Ascending aorta (tissue), 2 donors: ENCODE measurements at places on chromosomes 2 and 18. TPM values are rescaled to one million over a fixed set of nuclear protein-coding genes. Genes with fewer than 3 reads are reported as not detected.

AQP12B gene
- not detected for total RNA-seq

CERKL gene
- not detected for total RNA-seq

METTL8 gene
- 6.7 TPM for total RNA-seq

- no peak for DNase-seq
Observed at GRCh38 chr2:43262951-43263350, 36.5 kb upstream of the ZFP36L2 start.

- no peak for DNase-seq
Observed at GRCh38 chr2:1739961-1740715, 4.2 kb downstream of the PXDN start.

DNA sequence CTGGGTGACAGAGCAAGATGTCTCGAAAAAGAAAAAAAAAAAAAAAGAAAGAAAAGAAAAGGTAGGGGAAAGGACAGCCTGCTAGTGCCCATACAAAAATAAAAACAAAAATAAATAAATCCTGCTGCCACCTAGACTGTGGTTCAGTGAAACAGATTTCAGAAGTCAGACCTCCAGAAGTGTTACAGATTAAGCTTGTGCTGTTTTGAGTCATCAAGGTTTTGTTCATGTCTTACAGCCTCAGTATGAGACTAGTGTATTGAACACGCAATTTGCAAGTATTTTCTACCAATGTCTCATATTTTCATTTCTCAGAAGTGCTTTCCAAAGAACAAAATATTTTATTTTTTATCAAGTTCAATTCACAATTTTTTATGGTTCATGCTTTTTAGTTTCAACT is 720.4 kb upstream of the GYPC start:
- no peak for DNase-seq

DNA sequence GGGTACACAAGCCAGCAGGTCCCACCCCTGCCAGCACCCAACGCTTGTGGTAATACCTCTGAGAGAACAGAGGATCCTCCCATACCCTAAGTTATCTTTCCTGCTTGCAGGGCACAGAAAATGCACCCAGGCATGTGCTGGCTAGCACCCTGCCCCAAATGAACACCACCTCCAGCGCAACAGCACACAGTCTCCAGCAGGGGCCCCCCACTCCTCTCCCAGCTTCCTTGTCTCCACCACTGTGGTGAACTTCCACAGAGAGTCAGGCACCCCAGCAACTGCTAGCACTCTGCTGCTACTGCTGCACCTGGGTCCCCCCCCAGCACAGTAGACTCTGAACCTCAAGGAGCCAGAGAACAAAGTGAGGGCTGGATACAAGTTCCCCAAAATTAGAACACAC is 216.8 kb upstream of the CNTNAP5 start:
- no peak for DNase-seq
